OCI-LY7 (cell line): ENCODE measurements at places on chromosomes 3 and 15. TPM values are rescaled to one million over a fixed set of nuclear protein-coding genes. Genes with fewer than 3 reads are reported as not detected.

DNA sequence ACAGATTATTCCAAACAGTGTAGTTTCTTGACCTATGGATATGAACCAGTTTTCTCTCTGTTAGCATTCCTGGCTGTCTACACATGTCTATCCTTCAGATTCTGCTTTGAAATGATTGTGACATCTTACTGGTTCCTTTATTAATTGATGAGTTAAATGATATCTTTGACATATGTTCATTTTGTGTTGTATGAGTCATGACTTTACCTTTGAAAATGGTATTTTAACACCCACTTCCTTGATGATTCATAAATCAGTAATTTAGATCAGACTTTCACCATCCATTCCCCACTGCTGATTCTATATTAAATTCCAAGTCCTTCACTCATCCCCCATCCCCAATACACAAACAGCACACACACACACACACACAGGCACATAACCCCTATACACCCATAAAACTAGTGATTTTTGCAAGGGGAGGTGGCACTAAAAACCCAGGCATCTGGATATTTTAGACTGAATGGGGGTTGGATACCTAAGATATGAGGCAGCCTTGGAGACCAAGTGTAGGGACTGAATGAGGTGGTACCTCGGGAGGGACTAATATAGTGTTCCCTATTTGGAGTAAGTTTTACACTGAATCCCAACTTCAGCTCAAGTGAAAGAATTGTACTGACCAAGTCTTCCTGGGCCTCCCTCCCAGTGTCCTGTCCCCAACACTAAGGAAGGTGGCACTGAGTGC is 9.7 kb downstream of the CCK start:
- no peak for DNase-seq

TLR9 gene
- 3.7 and 9.0 TPM in 2 replicates for total RNA-seq

DNA sequence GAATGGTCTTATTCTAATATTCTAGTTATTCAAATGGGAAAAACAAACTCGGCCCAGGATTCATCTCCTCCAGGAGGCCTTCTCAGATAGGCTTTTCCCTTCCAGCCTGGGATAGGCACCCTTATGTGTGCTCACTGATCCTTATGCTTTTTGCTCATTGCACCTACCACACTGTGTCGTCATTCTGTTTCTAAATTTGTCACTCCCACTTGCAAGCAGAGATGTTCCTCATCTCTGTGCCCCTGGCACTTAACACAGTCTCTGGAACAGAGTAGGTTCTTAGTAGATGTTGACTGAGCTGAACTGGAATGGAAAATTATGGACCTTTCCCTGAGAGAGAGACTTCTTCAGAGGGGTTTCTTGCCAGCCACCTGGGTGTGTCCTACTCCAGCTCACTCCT is 18.7 kb upstream of the SPG11 start:
- DNase-seq = no peak

- DNase-seq = peak; percentile 85
These were observed 67.7 kb upstream of the WNT5A start for GRCh38 chr3:55554634-55555425.

SEMA3G gene
- total RNA-seq = 0.15 TPM in 1 of 2 replicates, not detected in the other

GRCh38 chr3:165254812-165255211 is 58.6 kb upstream of the SLITRK3 start:
- no peak for DNase-seq

TMCO5A gene
- not detected in 2 replicates for total RNA-seq

- peak; percentile 75 for DNase-seq
These were observed 7.5 kb downstream of the GNB5 start for GRCh38 chr15:52183562-52184173.

DNA sequence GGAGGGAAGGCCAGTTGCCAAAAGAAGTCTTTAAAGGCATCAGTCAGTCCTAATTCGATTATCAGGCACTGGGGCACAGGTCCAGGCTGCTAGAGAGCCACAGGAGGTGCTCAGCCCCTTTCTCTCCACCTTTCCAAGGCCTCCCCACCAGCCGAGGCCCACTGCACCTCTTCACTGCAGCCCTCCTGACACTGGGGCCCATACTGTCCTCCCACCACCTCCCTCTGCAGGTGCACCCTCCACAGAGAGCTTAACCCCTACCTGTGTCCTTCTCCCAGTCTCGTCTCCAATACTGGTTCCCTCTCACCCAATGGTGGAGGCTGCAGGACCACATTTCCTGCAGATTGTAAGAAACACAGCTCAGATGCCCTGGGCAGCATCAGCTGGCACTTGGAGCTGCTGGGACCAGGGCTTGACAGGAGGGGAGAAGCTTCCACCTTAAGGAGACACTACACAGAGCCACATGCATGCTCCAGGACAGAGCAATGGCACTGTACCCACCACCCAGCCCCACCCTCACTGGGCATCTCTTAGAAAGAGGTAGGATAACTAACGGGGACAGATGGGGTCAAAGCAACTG is 81.6 kb upstream of the PRR20G start:
- no peak for DNase-seq

DNA sequence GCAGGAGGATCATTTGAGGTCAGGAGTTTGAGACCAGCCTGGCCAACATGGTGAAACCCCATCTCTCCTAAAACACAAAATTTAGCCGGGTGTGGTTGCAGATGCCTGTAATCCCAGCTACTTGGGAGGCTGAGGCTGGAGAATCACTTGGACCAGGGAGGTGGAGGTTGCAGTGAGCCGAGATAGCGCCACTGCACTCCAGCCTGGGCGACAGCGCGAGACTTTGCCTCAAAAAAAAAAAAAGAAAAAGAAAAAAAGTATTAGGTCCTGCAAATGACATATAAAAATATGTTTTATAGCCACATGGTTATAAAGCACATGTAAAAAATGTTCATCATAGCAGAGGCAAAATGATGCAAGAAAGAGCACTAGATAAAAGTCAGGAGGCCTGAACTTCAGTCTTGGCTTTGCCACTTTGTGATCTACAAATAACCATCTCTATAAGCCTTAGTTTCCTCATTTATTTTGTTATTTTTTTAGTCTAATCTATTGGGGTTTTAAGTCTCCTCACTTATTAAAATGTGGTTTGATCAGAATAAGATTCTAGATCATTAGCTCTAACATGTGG is 4.9 kb downstream of the SLC12A6 start:
- DNase-seq = no peak

CHRM5 gene
- total RNA-seq = not detected in 2 replicates

- DNase-seq = no peak
These were observed 54.3 kb upstream of the SEC61A1 start for GRCh38 chr3:127997961-127998360.

FETUB gene
- total RNA-seq = not detected in 2 replicates

DNA sequence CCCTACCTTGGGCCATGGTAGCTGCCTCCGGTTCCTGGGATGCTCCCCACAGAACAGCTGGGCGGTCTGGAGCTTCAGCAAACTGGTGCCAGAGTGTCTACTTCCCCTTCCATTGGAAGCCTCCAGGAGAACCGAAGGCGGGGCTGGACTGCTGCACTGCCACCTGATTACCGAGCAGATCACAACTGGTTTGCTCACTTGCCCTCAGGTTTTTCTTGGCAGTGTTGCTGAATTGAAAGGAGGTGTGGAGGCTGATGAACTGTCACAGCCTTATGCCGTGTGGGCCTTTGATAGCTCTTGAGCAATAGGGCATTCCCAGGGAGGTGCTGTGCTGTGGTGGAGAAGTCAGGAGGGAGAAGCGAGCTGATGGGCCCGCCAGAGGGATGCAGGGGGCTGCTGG is at the start of gene TGM5:
Gene TGM5 (minus strand): TSS at position 95 of the 400 bp plus-strand sequence. CDS start 79 bp downstream, at position 16.
- no peak for DNase-seq

TMOD2 gene
- 0.11 and 0.44 TPM in 2 replicates for total RNA-seq
